Foreskin keratinocyte (primary cell): ENCODE measurements at places on chromosomes 12 and 14. TPM values are rescaled to one million over a fixed set of nuclear protein-coding genes. Genes with fewer than 3 reads are reported as not detected.

- no peak for DNase-seq
These were observed 39.8 kb downstream of the BAZ1A start for GRCh38 chr14:34835312-34835711.

GRCh38 chr12:66066137-66066928 lies 64.2 kb downstream of the LLPH start:
- no peak for DNase-seq

DNA sequence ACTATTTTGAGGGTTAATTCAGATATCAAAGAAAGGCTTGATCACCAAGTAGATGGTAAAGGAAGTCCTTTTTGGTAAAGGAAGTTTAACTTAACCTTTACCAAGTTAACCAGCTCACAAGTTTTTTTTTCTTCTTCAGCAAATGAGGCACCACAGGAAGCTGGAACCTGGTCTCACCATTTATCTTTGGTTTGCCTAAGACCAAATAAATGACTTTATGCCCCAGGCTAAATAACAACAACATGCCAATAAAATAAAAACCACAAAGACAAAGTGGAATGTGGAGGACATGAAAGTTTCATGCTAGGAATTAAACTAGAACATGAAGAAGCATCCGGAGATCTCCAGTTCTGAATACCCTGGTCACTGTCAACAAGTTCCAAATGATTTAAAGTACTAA lies 116.8 kb upstream of the PRICKLE1 start:
- DNase-seq, result peak; percentile 47

GRCh38 chr14:51846631-51847488 lies 13.6 kb upstream of the GNG2 start:
- DNase-seq, result no peak

- DNase-seq, result no peak
These were observed 26.7 kb downstream of the CRY1 start for GRCh38 chr12:107066691-107067090.

- DNase-seq, result no peak
These were observed 407.9 kb downstream of the MED13L start for GRCh38 chr12:115869604-115870003.

- no peak for DNase-seq
These were observed 262.3 kb downstream of the NUAK1 start for GRCh38 chr12:105876396-105876927.

DNA sequence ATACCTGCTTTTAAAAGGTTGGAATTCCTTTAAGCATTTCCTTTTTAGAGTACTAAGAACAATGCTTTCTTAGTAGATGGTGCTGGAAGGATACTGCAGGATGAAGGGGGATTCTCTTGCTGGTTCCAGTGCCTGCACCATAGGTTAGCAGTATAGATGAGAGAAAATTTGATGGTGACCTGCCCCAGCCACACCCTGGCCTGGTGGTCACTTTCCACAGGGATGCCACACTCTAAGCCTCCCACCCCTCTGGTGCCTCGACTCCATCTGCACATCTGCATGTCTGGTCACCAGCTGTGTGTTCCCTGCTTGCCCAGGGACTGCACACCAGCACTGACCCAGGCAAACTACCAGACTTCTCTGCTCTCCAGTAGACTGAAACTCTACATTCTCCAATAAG lies 19.1 kb downstream of the SLC2A3 start:
- DNase-seq, result no peak

DNA sequence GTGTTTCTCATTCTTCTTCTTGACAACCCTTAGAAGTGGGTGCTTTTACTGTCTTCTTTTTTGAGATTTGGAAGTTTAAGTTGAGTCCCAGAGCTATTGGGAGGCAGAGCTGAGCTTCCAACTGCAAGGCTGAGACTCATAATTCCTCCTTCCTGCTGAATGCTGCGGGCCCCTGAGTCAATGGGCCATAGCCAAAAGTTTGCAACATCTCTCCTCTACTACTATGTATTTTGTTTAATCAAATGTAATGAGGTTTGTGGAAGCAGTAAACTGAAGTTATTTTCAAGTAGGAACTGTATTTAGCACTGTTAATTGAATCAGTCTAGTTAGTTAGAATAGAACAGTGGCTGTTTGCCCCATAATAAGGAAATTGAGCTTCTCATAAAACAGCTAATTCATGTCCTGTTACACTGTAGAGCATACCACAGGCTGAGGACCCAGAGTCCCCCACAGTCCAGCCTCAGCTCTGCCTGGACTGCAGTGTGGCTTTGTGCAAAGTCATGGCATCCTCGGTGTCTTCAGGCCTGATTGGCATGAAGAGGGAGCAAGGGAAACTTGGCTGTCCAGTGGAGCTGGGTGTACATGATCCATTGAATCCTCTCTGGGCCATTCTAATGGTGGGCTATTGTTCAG lies 631.7 kb downstream of the VRK1 start:
- no peak for DNase-seq

- no peak for DNase-seq
These were observed 40.9 kb upstream of the LRIG3 start for GRCh38 chr12:58961166-58961565.

DNA sequence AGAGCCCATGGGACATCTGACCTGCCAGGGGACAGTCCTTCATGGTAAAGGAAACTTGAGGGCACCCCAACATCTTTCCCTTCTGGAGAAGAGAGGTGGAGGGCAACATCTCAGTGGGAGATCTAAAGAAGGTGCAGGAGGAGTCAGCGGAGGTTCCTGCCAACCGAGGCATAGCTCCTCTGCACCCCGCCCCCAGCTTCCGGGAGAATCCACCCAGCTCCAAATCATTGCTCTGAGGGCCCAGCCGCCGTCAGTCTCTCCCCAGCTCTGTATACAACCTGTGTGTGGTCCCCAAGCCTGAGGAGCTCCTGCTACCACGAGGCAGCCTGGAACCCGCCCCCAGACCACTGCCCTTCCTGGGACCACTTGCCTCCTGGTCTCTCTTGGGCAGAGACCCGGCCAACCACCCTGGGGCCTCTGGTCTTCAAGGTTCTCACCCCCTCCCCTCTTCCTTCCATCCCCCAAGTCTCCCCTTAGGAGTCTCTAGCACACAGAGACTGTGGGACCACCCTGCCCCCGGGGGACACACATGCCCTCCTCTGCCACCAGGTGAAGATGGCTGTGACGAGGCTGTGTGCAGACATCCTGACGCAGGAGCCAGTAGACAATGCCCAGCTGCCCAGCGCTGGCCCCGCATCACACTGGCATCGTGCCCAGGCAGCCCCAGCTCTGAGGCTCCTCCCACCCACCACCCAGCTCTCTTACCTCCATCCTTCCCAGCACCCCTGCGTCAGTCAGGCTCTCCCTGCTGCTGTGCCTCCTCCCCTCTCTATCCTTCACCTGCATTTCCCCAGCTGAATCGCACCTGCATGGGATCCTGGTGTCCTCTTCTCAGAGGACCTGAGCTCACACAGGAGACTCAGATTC lies 13.0 kb upstream of the NUDT14 start:
- DNase-seq, result no peak

- no peak for DNase-seq
These were observed 3.9 kb upstream of the TSHR start for GRCh38 chr14:80951491-80951890.

GRCh38 chr12:15214851-15215601 lies 6.2 kb downstream of the RERG start:
- DNase-seq, result no peak

DNA sequence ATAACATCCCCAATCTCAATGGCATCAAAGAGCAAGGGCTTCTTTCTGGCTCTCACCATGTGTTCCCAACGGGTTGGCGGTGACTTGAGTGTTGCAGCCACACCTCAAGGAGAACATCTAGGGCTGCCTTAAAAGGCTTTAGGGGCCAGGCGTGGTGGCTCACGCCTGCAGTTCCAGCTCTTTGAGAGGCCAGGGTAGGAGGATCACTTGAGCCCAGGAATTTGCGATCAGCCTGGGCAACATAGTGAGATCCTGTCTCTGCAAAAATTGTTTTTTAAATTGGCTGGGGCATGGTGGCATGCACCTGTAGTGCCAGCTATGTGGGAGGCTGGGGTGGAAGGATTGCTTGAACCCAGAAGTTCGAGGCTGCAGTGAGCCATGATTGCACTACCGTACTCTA lies 14.9 kb downstream of the RFLNA start:
- DNase-seq, result no peak

GRCh38 chr12:2560356-2560755 lies 234.4 kb upstream of the FKBP4 start:
- no peak for DNase-seq

DNA sequence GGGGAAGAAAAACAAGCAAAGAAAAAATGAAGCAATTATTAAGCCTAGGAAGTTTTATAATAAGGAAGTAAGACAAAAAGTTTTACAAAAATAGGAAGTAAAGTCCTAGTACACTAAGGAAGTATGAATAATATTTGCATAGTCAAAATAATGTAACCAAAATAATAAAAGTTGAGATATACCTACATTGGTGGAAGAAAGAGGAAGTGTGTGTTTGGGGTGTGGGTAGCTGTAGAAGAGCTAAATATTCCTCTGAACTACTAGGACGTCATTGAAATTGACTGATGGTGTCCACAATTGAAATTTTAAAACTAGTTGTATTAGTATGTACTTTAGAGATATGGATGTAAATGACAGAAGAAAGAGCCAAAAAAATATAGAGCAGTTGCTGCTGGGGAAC lies 228.4 kb upstream of the OTX2 start:
- DNase-seq, result no peak

- DNase-seq, result peak; percentile 57
These were observed 132.0 kb upstream of the RAP1B start for GRCh38 chr12:68478516-68479260.

DNA sequence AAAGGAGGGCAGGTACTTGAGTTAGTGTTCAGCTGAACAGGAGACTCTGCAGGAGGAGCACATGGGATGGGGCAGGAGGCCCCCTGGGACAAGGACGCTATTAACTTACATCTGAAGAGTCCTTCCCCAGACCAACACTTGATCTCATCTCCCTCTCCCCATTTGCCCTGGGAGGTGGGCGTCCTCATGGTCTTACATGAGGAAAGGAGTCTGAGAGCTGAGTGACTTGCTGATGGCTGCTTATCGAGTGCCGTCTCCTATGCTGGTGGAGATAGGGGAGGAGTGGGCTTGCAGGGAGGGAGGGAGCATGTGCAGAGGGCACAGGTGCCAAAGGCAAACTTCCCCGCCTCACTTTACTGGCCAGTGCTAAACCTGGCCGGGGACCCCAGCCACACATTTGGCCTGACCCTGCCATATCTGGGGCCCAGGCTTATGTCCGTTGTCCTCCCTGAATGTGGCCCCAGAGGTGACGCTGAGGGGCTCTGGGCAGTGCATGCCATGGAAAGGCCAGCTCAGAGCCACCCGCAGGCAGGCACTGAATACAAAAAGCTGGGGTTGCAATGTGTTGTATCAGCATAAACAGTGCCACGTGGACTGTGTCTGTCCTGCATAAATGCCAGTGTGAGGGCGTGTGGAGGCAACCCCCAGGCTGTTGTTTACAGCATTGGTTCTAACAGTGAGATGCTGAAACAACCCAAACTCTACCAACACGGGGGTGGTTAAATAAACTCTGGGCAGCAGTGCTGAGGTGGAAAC lies 29.4 kb downstream of the FAIM2 start:
- no peak for DNase-seq

DNA sequence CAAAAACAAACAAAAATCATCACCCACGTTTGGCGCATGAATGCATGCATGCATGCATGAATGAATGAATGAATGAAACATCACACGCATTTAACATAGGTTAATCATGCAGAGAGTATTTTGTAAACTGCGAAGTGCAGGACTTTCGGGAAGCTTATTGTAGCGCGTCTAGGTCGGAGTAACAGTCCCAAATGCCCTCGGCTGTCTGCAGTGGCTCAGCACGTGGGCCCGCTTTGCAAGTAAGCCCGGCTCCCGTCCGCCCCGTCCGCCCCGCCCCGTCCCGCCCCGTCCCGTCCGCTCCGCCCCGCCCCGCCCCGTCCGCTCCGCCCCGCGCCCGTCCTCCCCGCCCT lies 263 bp upstream of the IFT81 start:
- no peak for DNase-seq

GRCh38 chr14:81148635-81149034 lies 72.1 kb downstream of the GTF2A1 start:
- DNase-seq, result no peak

DNA sequence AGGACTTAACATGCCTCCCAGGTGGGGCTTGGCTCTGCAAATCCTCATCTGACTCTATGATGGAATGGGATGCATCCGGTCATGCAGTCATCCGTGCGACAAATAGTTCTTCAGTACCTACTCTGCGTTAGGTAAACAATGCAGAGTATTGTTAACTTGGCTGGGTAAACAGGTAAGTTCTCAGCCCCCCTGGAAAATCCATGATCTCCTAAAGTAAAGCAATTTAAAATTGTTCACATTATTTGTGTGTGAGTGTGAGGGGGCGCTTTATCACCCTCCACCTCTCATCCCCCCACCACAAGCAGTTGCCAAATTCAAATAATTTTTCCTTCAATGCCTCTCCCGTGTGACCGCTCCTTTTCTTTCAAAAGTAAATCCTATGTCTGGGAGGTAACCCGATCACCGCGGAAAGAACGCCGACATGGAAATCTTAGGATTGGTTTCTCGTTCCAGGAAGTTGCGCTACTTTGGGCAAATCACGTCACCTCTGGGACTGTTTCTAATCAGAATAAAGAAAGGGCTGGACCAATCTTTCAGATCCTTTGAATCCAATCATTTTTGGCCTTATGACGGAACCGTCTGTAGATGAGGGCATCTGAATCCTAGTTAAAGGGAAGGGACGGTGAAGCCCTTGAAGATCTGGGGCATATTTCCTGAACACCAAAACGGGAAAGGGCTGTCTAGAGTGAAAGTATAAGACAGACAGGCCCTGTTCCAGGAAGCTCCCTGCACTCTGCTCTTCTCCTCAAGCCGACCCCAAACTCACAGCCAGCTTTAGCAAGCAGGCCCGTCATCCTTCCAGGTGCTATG lies 44.0 kb upstream of the SINHCAF start:
- peak; percentile 49 for DNase-seq

GRCh38 chr14:50060871-50061663 lies 55.3 kb downstream of the VCPKMT start:
- peak; percentile 88 for DNase-seq

GRCh38 chr12:113048716-113049127 lies 7.8 kb upstream of the DTX1 start:
- peak; percentile 31 for DNase-seq

The ACSS3 gene
- 0.02 TPM in 1 of 2 replicates, not detected in the other for polyA plus RNA-seq

The CLEC7A gene
- 0.03 and 0.09 TPM in 2 replicates for polyA plus RNA-seq

The TAS2R19 gene
- polyA plus RNA-seq, result not detected in 2 replicates

The SERPINA5 gene
- polyA plus RNA-seq, result not detected in 2 replicates

The DGLUCY gene
- polyA plus RNA-seq, result 18.2 and 18.8 TPM in 2 replicates

The KLRC2 gene
- polyA plus RNA-seq, result not detected in 2 replicates

The RAB35 gene
- 34.3 and 39.4 TPM in 2 replicates for polyA plus RNA-seq

The MDGA2 gene
- not detected in 2 replicates for polyA plus RNA-seq

The DHH gene
- polyA plus RNA-seq, result not detected in 2 replicates

The FAM186B gene
- polyA plus RNA-seq, result 0.09 and 0.24 TPM in 2 replicates

The NPAS3 gene
- polyA plus RNA-seq, result not detected in 2 replicates

The RNASE7 gene
- polyA plus RNA-seq, result 6.8 and 11.7 TPM in 2 replicates

The FANCM gene
- 3.3 and 5.7 TPM in 2 replicates for polyA plus RNA-seq

The RASAL1 gene
- polyA plus RNA-seq, result not detected in 2 replicates

The OR10AD1 gene
- not detected in 2 replicates for polyA plus RNA-seq

The AQP5 gene
- polyA plus RNA-seq, result not detected in 2 replicates
